Fibroblast of skin of back (primary cell): ENCODE measurements at places on chromosomes 7 and 10.
A peak's percentile ranks its signal among the peaks of the same experiment; 100 is the strongest.

DNA sequence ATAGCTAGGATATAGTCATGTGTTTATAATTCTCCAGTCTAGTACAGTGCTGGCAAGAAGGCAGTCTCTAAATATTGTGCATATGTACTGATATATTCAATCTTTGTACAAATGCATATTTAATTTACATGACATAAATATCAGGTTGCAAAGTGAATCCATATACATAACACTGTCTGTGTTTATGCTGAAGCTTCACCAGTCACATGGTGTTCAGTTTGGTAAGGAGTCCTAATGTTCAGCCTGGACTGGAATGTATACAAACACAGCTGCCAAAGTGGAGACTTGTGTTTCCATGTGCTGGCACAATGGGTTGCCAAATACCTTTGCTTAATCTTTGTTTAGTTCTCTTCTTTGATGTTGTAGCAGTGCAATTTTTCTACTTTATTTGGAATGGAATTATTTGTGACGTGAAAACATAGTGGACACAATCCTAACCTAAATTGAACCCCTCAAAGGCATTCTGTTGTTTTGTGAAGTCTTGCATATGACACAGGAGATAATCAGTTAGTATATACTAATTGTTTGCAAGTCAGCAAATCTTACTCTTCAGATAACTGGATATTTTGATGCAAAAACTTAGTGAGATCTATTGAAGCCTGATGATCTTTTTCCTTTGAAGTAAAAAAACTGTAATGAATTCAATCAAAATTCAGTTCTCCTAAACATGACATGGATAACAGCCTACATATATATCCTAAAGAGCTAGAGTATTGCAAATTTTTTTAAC is 17.3 kb upstream of the ARL4A start:
- DNase-seq, result no peak

DNA sequence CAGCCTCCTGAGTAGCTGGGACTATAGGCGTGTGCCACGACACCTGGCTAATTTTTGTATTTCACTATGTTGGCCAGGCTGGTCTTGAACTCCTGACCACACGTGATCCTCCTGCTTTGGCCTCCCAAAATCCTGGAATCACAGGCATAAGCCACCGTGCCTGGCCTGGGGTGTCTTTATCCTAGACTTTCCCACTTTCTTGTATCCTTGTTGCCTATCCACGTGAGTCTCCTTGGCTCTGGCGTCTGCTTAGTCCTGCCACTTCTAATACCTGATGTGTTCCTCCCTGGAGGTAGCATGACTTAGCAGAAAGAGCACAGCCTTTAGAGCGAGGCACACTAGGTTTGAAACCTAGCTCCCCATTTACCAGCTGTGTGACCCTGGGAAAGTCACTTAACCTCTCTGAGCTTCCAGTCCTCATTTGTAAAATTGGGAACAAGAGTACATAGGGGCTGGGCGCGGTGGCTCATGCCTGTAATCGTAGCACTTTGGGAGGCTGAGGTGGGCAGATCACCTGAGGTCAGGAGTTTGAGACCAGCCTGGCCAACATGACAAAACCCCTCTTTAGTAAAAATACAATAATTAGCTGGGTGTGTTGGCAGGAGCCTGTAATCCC is 344.6 kb downstream of the TYW1 start:
- no peak for DNase-seq

- no peak for DNase-seq
Observed at GRCh38 chr10:80632742-80633141, 95.0 kb downstream of the SH2D4B start.

DNA sequence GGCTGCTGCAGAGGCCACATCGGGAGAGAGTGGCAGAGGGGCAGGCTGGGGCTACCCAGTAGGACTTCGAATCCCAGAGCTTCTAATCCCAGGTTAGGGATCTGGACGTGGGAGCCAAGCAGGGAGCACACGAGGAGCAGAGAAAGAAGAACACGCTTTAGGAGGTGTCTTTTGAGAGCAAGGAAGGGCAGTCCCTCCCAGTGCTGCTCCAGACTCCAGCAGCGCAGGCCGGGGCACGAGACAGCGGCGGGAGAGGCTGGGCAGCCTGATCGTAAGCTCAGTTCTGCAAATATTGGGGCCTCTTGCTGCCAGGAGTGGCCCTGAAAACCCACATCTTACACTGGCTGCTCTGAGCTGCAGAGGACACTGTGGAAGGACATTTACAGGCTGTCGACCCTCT is 75.9 kb downstream of the HIPK2 start:
- no peak for DNase-seq

DNA sequence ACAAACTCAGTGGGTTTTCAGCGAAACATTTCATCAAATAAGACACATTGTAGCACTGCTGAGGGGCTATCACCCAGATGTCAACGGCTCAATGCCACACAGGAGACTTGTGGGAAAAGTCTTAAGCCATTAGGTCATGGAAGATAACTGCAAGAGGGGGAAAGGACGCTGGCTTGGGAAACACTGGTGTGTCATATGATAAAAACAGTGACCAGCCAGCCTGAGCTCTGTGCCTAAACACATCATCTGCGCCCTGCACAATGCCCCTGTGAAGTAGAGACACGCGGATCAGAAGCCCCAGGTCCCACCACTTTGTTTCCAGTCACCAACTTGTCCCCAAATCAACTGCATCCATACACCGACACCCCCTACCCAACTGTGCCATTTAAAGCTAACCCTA is 116.7 kb downstream of the TNS3 start:
- DNase-seq, result peak; percentile 56
